NCI-H2107 (cell line): ENCODE measurements at places on chromosomes 5 and 9.
A peak's percentile ranks its signal among the peaks of the same experiment; 100 is the strongest.

DNA sequence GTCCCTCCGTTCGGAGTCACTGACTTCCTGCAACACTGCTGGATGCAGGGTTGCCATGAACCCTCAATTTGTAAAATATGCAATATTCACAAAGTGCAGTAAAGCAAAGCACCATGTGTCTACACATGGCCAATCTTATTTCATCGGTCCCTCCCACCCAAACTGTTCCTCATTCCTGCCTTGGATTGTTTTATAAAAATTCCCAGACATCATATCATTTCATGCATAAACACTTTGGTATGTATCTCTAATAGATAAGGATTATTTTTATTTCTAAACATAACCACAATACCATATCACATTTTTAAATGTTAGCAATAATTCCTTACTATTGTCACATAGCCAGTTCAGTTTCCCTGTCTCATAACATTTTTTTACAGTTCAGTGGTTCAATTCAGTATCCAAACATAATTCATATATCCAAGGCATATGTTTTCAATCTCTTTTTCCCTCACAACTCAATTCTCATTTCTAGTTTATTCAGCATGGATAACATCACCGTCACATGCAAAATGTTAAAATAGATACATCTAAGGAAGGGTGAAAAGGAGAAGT lies 82.0 kb upstream of the PCAT7 start:
- DNase-seq, result no peak

DNA sequence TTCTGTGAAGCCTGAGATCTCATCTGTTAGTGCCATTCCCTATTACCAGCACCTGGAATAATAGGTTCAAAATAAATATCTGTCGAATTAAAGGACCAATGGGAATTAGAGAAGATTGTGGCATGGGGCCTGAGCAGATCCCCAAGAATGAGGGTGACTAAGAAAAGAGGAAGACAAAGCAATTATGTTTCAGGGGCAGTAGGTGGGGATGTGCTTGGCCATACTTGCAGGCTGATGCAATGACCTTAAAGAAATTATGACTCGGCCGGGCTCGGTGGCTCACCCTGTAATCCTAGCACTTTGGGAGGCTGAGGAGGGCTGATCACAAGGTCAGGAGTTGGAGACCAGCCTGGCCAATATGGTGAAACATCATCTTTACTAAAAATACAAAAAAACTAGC lies 562.8 kb downstream of the PTPRD start:
- no peak for DNase-seq

DNA sequence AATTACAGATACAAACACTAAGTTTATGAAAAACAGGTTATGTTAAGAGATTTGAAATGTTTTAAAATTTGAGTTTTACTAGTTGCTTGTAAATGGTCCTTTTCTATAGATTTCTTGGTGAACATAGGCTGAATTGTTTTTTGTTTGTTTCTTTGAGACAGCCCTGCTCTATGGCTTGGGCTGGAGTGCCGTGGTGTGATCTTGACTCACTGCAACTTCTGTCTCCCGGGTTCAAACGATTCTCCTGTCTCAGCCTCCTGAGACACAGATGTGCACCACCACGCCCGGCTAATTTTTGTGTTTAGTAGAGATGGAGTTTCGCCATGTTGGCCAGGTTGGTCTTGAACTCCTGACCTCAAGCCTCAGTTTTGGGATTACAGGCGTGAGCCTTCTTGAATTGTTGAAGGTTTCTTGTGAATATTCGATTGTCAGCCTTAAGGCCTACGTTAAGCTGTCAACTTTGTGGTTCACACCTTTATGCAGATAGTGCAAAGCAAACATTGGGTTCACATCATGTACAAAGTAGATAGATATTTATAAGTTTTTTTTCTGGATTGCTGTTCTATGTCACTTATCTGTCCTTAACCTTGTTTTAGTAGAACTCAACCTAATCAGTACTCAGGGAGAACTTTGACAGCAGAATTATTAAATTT lies 26.2 kb downstream of the UHRF2 start:
- DNase-seq, result no peak

GRCh38 chr9:120716483-120716882 lies 2.2 kb upstream of the MEGF9 start:
- DNase-seq, result no peak

GRCh38 chr5:127517110-127517479 lies 345 bp upstream of the PRRC1 start:
- no peak for DNase-seq

- no peak for DNase-seq
Observed at GRCh38 chr5:180135128-180135955, 63.8 kb upstream of the RNF130 start.

DNA sequence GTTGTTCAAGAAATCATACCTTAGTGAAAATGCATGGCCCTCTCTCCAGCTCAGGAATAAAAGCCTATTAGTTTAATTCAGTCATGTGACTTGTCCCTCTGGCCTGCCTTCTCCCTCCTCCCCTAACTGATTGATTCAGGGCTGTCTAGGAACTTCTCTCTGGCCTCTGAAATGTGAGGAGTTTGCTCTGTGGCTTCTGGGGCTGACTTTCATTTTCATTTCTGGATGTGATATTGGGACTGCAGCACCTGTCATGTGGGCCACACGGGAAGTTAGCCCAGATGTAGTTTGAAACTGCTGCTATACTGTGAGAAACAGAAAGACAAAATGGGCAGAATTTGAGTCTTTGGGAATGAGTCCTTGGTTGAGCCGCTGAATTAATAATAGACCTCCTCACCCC lies 44.8 kb downstream of the PARP8 start:
- DNase-seq, result peak; percentile 41

DNA sequence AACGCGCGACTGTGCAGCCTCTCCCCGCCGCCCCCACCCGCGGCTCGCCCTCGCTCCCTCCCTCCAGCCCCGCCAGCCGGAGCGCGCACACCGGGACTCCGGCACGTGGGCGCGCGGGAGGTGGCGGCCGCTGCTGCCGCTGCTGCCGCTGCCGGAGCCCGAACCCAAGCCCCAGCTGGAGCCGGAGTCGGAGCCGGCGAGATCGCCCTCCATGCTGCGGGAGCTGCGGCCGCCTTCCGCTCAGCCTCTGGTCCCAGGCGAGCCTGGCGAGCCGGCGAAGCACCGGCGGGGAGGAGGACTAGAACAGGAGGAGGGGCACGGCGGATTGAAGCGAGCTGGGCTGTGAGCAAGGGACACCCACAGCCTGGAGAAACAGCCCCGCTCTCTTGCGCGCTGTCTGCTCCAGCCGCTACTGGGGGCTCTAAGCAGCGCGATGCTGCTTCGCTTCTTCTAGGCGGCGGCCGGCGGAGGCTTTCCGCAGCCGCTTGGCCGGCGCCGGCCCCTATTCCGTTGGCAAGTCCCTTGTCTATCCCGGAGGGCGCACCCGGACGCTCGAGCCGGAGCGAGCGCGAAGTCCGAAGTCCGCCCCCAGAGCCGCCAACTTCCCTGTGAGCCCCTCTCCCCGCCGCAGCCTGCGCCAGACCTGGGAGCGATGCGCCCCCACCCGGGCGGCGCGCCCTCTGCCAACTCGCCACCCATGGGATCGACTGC lies 598.7 kb upstream of the SGCD start:
- DNase-seq, result no peak
